Activated CD4-positive, alpha-beta memory T cell treated with anti-CD3 and anti-CD28 coated beads for 36 hours (primary cell): ENCODE measurements at places on chromosomes 1 and 21.

DNA sequence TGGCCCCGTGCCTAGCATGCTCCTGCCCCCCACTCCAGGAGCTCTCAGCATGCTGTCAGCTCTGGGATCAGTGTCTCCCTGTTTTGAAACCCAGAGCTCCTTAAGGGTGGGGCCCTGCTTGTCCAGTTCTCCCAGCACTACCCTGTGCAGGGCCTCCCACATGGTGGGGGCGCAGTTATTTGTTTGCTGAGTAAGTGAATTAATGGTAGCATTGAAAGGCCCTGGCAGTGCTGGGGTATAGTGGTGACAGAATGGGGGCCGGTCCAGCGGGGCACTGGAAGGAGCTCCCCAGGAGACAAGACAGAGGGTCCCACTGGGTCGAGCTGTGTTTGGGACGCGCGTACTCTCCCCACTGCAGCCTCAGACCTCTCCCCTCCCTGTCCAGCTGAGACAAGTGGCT is 99.9 kb downstream of the NPHP4 start:
- no peak for DNase-seq

- DNase-seq: no peak
These were observed 189.5 kb downstream of the KCNT2 start for GRCh38 chr1:196418772-196419171.

- no peak for DNase-seq
These were observed 7.7 kb downstream of the AMIGO1 start for GRCh38 chr1:109501644-109502363.

DNA sequence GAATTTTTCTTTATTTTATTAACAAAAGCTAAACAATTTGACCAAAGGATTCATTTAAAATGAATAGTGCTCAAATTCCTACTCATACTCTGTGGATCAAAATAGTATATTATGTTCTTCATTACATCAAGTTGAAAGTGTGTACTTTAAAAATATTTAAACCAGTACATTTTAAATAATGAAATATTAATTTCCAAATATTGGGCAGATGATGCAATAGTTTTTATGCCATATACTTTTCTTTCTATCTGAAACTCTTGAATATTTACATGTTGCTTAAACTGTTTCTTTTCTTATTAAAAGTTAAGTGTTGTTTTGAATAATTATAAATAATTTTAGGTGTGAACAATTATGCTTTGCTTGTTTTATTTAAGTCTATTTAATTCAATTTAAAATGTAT is 144.7 kb upstream of the TMPRSS15 start:
- no peak for DNase-seq

GRCh38 chr1:36835696-36836095 is 198.6 kb downstream of the GRIK3 start:
- DNase-seq: no peak

DNA sequence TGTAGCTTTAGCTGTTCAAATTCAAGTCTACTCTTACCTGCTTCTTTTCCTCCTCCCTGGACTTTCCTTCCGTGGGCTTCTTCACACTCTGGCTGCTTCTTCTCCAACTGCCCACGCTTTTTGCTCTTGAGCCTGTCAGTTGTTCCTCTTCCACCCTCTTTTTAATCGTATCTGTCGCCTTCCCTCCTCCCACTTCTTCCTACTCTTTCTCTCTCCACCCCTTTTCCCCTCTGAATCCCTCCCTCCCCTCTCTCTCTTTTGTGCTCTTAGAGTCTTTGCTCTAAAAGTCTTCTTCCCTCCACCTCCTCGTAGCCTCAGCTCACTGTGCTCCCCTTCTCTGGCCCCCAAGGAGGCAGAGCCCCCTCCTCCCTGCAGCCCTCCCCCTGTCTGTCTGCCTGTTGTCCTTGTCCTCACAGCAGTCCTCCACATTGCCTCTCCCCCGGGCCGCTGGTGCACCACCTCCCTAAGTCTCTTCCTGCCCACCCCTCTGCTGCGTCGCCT is 12.9 kb upstream of the GJA5 start:
- DNase-seq: no peak
